ENCODE measurements at places on chromosomes 2 and 18.

- DNase-seq, result no peak
These were observed 797 bp upstream of the GRHL1 start for GRCh38 chr2:9950521-9951271.

- DNase-seq, result peak; percentile 59
These were observed at the start of gene CHST10 for GRCh38 chr2:100416935-100417710. TSS of gene CHST10 (minus strand) at chr2:100417668. CDS start at chr2:100406675, 10,993 bp downstream.

DNA sequence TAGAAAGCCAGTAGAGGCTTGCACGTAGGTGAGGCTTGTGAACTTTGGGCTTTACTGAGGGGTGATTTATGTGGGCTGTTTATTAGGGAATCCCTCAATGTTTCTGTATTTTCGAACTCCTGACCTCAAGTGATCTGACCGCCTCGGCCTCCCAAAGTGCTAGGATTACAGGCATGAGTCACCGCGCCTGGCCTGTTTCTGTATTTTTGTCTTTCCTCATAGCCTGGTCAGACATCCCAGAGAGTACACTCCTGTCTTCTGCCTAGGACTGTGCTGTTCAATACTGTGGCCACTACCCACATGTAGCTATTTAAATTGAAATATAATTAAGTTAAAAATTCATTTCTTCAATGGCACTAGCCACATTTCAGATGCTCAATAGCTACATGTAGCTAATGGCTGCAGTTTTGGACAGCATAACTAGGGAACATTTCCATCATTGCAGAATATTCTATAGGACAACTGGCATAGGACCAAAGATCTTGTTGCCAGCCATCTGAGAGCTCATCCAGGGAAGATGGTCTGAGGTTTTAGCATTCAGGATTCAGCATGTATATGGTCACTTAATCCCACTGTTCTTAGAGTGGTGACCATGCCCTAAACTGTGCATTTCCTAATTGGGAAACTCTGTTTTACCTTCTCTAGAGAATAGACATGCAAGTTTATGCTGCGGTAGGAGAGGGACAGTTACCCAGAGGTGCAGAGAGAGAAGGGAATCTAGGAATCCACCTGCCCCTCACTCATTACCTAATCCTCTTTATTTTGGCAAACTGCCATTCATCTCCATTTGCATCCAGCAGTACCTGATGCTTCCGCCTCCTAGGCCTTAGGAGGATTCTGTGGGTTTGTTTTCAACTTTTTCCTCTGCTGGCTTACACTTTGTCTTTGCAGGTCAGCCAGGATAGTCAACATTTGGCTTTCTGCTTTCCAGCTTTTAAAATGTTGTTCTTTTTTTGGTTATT is 64.4 kb downstream of the LCLAT1 start:
- DNase-seq, result no peak

- no peak for DNase-seq
These were observed 175.6 kb downstream of the SUCLG1 start for GRCh38 chr2:84283506-84283905.

Data from immature natural killer cell (primary cell).